ENCODE measurements at places on chromosomes 3 and 15.

- DNase-seq: no peak
Observed at GRCh38 chr3:17954801-17955200, 212.4 kb upstream of the TBC1D5 start.

GRCh38 chr15:96306321-96306720, 24.2 kb upstream of the NR2F2 start:
- DNase-seq: no peak

- no peak for DNase-seq
Observed at GRCh38 chr15:83288381-83288801, 3.9 kb upstream of the BNC1 start.

DNA sequence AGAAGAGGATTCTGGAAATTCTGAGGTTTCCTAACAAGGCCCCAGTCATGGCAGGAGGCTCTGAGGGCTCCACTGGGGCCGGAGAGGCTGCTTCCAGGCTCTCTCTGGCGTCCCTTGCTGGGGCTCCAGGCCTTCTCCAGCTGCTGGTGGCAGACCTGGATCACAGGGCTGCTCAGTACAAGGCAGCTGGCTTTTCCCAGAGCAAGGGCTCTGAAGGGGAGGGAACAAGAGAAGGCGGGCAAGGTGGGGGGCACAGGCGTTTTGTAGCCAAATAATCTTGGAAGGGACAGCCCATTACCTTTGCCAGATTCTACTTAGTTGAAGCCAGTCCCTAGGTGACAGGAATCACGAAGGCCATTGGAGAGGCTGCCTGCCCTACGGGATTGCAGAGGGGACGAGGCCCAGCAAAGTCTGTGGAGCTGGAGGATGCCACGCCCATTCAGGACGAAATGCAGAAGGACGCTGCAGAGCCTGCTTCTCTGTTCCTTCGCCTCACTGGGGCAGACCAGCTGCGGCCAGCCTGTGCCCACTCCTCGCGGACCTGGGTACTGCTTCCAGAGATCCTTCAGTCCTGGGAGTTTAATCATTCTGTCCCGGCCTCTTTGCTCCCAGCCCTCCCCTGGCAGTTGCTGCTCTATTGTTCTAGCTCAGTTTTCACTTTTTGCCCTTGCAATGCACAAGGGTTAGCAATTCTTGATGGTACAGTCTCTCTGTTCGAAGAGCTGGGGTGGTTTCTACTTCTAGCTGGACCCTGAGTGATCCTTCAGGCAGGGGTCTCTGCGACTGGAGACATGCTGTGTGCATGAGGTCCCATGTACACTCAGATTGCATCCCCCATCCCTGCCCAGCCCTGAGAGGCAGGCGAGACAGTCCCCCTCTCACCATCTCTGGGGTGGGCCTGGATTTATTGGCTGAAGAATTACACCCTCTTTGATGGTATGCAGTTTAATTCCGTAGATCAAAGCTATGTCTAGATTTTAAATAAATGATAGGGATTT, 149.3 kb upstream of the MEF2A start:
- DNase-seq: no peak

GRCh38 chr3:195054311-195054710, 216.6 kb downstream of the XXYLT1 start:
- no peak for DNase-seq

DNA sequence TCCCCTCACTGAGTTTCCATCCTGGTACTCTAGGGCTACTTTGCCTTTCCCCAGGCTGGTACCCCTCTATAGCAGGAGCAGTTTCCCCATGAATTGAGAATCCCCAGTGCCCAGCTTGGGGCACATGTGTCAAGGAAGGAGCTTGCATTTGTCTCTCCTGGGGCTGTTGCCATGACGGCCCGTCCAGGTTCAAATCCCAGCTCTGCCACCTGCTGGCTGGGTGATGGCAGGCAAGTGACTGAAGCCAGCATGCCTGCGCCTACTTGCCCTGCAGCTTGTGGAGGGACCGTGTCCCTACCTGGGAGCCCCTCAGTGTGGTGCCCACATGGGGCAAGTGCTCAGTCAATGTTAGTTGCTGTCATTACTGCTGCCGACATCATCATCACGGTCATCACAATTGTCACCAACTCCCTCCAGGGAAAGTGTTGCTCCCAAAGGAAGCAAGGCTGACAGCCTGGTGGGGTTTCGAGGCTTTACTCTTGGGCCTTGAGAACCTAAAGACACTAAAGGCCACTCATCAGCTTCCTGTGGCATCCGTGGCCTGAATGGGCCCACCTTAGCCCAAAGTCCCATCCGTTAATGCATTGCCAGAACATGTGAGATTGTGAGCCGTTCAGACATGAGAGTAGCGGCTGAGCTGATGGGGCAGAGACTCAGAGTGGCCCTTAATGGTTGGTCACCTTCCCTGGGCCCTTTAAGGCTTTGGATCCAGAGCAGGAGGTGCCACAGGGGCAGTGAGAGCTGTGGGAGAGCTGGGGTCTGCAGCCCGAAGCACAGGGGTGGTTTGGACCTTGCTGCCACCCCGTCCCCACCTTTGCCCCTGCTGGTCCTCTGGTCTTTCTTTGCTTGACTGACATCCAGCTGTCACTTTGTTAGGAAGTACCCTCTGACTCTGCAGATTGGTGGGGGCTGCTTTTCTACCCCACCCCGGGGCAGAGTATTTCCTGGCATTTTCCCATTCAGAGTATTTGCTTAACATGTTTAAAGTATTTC, 144.4 kb downstream of the DNAJB8 start:
- DNase-seq: no peak

- no peak for DNase-seq
Observed at GRCh38 chr3:134527037-134527436, 41.2 kb downstream of the CEP63 start.

DNA sequence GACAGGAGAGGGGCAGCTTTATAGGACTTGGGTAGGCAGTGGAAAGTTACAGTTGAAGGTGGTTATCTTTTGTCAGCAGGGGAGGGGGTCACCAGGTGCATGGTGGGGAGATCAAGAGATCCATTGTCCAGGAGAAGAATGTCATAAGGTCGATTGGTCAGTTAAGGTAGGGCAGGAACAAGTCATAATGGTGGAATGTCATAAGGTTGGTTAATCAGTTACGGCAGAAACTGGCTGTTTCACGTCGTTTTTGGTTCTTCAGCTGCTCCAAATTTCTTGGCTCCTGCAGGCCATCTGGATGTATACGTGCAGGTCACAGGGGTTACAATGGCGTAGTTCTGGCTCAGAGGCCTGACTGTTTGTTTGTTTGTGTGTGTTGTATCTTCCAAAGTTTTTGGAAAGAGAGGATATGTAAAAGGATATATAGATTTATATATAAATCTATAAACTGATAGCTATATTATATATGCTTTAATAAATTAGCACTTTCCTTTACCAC, 565.1 kb downstream of the ZNF385D start:
- DNase-seq: no peak

DNA sequence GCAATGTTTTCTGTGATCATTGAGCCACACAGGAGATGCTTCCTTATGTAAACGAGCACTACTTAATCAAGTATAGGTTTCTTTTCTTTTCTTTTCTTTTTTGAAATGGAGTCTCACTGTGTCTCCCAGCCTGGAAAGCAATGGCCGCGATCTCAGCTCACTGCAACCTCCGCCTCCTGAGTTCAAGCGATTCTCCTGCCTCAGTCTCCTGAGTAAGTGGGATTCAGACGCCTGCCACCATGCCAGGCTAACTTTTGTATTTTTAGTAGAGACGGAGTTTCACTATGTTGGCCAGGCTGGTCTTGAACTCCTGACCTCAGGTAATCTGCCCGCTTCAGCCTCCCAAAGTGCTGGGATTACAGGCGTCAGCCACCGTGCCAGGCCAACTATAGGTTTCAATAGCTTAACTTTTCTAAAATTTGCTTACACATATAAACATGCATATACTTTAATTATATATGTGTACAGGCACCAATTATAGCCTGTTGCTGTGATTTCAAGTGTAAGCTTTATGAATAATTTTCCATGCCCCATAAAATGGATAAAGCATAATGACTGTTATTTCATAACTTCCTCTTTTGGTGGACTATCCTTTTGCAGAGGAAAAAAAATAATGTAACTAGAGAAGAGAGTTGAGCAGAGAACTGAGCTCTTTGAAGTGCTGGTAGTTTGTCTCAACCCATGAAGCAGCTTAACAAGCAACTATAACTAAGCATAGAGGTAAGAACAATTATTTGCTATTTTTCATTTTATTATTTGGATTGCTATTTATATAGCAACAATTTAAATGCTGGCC, 24.8 kb upstream of the MBNL1 start:
- no peak for DNase-seq

DNA sequence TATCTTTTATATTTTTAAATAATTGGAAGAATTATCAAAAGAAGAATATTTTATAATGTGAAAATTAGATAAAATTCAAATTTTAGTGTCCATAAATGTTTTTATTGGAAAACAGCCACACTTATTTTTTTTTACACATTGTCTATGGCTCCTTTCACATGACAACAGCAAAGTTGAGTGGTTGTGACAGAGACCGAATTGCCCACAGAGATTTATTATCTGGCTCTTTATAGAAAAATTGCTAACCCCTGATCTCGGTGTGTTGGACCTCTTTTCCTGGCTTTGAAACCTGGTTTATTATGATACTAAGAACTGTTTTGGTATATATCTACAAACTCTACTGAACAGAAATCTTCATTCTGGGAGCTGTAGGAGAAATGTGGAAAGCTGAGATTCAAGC, 269.1 kb upstream of the UMPS start:
- DNase-seq: no peak

GRCh38 chr3:122962149-122962548, 65.4 kb downstream of the SEMA5B start:
- no peak for DNase-seq

DNA sequence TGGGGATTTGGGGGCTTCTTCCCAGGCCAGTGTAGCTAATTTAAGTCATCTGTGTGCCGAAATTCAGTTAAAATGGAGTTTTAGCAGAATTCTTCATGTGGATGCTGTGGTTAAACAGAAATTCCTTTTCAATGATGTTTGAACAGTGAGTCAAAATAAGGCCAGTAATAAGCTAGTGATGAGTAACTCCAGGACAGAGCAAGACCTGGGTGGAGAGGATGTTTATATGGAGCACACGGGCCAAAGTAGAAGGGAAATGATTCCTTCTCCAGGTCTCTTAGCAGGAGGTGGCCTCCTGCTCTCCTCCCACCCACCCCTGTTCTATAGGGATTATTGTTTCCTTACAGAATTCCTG, 31.9 kb upstream of the UACA start:
- DNase-seq: no peak

GRCh38 chr15:69000091-69000490, 14.4 kb upstream of the NOX5 start:
- no peak for DNase-seq

DNA sequence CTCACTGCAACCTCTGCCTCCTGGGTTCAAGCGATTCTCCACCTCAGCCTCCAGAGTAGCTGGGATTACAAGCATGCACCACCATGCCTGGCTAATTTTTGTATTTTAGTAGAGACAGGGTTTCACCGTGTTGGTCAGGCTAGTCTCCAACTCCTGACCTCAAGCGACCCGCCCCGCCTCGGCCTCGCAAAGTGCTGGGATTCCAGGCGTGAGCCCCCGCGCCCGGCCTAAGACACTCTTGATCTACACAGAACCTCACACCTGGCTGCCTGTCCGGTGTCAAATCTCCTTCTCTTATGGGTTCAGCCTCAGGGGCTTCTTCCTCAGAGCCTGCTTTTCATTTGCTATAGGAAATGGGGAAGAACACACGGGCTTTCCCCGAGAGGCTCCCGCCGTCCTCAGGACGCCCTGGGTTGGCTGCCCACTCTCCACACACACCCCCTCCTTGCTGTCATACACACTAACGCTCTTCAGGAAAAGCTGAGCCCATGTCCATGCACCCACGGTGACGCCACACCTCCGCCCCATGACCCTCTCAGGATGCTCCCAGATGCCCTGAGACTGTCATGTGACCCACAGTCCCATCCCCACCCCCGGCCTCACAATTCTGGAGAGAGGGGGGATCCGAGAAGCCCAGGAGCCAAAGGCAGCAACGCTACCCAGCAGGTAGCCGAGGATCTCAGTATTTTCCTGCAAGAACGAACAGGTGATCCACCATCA, 10.4 kb downstream of the TMEM44 start:
- DNase-seq: no peak

GRCh38 chr3:171348121-171348520, 112.1 kb downstream of the TNIK start:
- no peak for DNase-seq

DNA sequence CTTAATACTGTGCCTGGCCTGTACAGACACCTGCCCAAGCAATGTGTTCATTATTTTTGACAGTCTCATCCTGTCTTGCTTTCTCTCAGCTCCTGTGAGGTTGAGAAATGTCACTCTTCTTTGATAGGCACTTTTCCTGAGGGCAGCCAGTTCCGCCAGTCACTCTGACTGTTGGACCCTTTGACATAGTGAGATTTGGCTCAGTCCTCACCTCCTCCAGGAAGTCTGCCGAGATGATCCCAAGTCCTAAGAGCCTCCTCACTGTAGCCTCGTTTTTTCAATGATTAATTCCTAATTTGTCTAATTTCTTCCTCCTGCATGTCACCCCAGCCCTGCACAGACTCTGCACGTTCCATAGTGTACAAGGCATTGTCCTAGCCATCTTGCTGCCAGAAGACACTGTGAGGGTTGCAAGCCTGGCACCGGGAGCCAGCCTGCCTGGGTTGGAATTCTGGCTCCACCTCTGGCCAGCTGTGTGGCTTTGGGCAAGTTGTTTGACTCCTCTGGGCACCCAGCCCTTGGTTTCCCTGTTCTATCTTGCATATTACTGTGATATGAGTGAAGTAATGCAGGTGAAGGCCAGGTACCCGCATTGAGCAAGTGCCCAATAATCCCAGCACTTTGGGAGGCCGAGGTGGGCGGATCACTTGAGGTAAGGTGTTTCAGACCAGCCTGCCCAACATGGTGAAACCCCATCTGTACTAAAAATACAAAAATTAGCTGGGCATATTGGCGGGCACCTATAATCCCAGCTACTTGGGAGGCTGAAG, 24.3 kb downstream of the RPLP1 start:
- no peak for DNase-seq

- no peak for DNase-seq
Observed at GRCh38 chr3:21825684-21826083, 74.7 kb upstream of the ZNF385D start.

GRCh38 chr3:172410702-172411477, 37.4 kb downstream of the GHSR start:
- DNase-seq: no peak

DNA sequence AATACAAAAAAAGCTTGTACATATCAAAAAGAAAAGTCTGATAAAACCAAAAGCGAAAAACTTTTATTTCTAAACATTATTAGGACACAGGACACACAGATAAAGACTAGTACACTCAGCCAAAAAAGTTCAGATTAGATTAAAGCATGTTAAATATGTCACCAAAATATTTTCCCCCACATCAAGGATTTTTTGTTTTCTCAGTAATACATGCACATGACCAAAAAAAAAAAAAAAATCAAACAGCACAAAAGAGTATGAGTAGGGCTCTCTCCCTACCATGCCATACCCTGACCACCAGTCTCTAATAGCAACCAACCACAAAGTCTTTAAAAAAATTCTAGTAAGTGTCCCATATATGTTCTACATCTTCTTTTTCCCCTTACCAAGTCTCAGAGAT, 77.4 kb downstream of the LRRFIP2 start:
- no peak for DNase-seq

GRCh38 chr3:116140100-116140689, 305.1 kb downstream of the LSAMP start:
- peak; percentile 69 for DNase-seq

- DNase-seq: no peak
Observed at GRCh38 chr3:30600572-30600971, 5.8 kb upstream of the TGFBR2 start.

GRCh38 chr3:4568841-4569240, 75.7 kb downstream of the ITPR1 start:
- no peak for DNase-seq

Data from NCI-H2081 treated with DMSO at 0.1 percent for 48 hours (cell line).